ENCODE measurements at places on chromosomes 3 and 15.
A peak's percentile ranks its signal among the peaks of the same experiment; 100 is the strongest.

DNA sequence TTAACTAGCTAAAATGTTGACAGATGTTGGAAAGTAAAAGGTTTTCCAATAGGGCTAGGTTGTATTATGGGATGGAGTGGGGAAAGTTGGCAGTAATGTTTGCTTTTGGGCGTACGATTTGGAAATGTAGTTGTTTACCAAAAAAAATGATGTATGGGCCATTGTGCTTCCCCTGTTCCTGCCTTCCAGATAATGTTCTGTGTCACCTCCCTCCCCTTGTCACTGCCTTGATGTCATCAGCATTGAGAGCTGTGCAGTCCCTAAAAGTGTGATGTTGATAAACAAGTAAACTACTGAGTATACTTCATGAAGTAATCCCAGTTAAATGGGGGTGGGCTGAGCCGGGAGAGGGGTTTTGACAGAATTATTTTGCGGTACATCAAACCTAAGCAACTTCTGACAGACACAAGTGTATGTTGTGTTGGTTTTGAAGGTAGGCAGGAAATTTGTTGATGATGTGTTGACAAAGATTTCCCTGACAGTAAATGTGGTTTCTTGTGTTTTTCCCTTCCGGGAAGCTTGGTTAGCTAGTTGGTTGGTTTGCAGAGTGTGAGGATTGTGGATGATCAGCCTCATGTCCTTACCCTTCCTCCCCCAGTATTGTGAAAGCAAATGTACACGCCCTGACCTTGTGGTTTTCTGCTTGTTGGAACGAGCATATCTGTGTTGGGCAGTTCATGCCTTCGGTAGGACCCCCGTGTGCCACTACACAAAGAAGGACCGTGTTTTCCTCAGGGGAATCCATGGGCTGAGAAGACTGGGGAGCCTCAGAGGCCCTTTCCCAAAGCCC lies 87.3 kb downstream of the PGPEP1L start:
- no peak for DNase-seq

DNA sequence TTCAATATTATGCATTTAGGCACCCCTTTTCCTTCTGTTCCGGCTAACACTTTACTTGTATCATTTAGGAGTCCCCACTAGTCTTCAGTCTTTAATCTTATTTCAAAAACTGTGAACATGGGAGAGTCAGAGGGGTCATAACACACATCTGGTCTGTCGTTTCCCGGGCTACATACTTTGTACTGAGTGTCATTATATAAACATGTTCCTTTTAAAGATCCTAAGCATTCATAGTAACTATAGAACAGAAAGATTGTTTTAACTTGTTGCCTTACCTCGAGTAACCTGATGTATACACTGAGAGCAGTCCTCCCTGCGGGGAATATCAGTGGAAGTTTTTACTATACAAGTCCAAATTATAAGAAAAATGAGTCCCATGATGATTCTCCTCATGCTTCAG lies 78.2 kb upstream of the VEPH1 start:
- DNase-seq: peak; percentile 60

DNA sequence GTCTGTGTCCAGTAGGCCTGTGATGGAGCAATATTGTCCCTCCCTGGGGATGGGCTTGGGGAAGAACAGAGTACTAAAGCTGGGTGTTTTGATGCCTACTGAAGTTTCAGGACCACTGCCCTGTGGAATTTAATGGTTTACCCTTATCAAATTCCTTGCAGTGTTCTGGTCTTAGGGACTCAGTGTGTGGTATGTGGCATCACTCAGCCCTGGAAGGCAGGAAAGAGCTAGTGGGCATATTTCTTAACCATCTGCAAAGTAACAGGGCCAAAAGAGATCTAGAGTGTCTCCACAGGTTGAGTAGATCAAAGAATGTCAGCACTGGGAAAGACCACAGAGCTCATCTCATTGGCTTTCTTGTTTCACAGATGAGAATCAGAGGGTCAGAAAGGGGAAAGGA lies 11.8 kb upstream of the SCN10A start:
- DNase-seq: no peak

- peak; percentile 91 for DNase-seq
These were observed 79.6 kb upstream of the DCBLD2 start for GRCh38 chr3:98980915-98981596.

GRCh38 chr3:174068035-174068434 lies 670.5 kb downstream of the NLGN1 start:
- no peak for DNase-seq

GRCh38 chr3:151875759-151876158 lies 2.3 kb downstream of the SUCNR1 start:
- DNase-seq: peak; percentile 46

GRCh38 chr3:147914532-147914931 lies 505.4 kb downstream of the ZIC1 start:
- DNase-seq: no peak

DNA sequence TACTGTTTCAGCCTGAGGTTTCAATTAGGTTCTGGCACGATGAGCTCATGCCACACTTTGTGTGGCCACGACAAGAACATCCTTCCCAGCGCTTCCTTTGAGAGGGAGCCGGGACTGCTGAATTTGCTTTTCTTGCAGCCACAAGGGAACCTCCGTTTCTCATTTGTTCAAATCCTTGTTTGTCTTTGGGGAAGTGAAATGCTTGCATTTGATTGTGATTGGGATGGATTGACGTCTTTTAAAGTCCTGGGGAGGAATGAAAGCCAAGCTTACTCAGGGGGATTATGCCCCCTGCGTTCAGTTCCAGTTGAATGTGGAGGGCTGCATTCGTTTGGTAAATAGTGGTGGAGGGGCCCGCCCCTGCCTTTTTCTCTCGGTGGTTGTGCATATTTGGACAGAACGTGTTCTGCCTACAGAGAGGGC lies 277.6 kb downstream of the THSD4 start:
- DNase-seq: no peak

- no peak for DNase-seq
These were observed 7.1 kb downstream of the CLRN1 start for GRCh38 chr3:150965436-150965835.
